Stimulated activated CD8-positive, alpha-beta memory T cell treated with anti-CD3 and anti-CD28 coated beads, Interleukin-2, amount 100 ng/mL, for 1 hour (primary cell): ENCODE measurements at places on chromosomes 5 and 9.

GRCh38 chr5:150406103-150406722, 6.5 kb downstream of the CD74 start:
- DNase-seq = no peak

GRCh38 chr9:133397895-133398294, 19.9 kb downstream of the REXO4 start:
- no peak for DNase-seq

DNA sequence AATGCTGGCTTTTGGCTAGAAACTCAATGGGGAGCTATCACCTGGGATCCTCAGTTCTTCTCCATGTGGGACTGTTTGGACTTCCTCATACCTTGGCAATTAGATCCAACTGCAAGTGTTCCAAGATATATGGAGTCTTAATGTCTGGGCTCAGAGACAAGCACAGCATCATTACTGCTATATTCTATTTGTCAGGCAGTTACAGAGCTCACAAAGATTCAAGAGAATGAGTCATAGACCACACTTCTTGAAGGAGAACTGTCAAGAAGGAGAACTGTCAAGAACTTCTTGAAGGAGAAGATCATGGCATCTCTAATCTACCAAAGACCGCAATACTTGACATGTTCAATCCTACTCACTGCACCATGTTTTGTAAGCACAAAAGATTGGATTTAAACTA, 106.8 kb upstream of the NREP start:
- no peak for DNase-seq

- DNase-seq = no peak
Measured at GRCh38 chr5:10579536-10580521, 16.0 kb downstream of the ANKRD33B start.

GRCh38 chr5:33662722-33663427, 222.1 kb downstream of the TARS1 start:
- no peak for DNase-seq

DNA sequence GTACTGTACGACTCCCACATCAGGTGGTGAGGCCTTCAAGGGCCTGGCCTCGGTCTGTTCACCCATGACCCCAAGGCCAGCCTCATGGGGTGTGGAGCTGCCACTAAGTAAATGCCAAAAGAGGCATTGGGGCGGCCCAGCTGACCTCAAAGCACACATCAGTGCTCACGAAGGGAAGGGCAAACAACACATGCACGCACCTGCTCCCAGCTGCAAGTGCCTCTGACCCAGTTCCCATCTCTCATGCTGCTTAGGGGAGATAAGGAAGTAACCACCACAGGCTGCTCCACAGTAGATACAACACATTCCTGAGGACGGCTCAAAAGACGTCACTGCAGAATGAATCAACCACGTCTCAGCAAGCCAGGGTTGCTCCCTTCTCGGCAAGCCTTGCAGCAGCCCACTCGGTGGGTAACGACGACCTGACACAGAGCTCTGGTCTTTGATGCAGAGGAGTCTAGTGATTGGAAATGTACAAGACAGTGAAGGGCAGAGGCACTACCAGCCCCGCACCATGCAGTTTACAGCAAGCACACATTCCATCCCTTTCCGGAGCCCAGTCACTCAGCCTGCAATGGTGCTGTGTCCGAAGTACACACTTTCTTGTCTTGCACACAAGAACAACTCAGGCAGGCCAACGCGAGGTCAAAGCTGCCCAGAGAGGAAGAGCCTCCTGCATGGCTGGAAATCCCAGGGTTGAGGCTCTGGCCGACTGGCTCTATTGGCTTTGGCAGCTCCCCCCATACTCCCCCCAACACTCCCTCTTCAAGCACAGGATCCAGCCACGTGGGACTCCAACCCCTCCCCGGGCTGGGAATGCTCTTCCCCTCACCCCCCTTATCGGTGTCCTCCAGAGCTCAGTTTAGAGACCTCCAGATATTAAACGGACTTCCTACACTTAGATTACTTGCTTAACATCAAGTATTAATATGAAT, 31.8 kb downstream of the FABP6 start:
- DNase-seq = no peak

GRCh38 chr5:124110942-124111341, 599.0 kb downstream of the CSNK1G3 start:
- no peak for DNase-seq

GRCh38 chr5:56840597-56840996, 25.2 kb downstream of the MAP3K1 start:
- DNase-seq = no peak

- DNase-seq = no peak
Measured at GRCh38 chr5:72314571-72315172, 5.4 kb downstream of the MRPS27 start.

DNA sequence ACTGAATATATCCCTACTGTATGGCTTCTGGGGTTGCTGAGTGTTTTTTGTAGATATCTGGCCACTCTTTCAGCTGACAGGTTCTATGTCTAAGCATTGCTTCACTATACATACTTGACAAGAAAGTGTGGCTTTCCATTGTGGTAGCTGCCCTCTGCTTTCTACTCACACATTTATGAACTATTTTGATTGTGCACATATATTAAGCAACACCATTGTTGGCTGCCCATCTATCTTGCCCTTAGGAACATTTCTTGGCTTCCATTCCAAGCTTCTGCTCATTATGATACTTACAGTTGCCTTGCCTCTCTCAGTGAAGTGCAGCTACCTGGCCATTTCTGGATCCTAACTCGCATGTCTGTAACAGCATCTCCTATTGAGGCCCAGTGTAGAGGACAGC, 153.6 kb upstream of the MOCS2 start:
- DNase-seq = no peak

- DNase-seq = no peak
Measured at GRCh38 chr5:159442206-159442850, 112.0 kb upstream of the IL12B start.

DNA sequence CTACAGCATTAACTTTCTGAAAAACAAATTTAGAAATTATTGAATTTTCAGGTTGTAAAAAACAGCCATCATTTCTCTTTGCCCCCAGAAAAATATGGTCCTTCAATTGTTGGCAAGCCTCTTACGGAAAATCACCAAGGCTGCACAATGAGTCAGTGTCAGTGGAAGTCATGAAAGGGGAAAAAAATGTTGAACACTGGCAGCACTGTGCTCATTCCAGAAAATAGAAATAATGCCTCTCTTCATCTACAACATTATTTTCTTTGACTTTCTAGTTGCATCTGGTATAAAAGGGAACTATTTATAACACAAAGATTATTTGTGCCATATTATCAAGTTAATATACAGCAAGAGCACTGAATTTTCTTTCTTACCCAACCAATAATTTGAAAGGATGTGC, 26.7 kb upstream of the STK32A start:
- DNase-seq = no peak

GRCh38 chr5:159802661-159803060, 113.6 kb upstream of the ADRA1B start:
- DNase-seq = no peak

DNA sequence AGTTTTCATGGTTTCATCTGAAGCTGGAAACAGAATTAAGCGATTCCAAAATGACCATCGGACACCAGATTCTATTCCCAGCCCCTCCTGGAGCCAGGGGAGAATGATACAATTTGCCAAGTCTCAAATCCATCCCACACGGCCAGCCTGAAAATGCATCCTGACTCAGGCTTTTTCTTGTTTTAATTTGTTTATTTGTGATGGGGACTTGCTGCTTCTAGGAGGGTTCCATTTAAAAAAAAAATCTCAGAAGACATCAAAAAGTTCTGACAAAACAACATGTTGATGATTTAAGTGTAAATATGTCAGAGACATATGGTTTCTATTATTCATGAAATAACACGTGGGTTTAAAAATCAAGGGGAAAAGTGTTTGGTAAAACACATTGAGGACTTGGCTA, 173.2 kb downstream of the GAS1 start:
- DNase-seq = no peak

DNA sequence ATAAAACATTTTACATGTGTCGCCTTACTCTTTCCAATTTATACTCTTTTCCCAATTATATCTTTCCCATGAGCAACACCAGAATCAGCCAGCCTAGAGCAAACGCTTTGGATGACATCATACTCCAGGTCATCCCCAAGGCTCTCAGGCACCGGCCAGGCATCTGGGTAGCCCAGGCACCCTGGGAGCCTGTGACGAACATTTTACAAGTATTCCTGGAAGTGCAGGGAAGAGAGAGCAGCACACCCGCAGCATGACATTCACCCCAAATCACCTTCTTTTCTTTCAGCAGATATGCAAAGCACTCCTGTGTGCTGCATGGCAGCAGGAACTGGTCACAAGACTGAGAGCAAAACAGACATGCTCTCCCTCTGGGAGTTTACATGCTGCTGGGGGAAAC, 75.7 kb upstream of the SMIM23 start:
- no peak for DNase-seq

DNA sequence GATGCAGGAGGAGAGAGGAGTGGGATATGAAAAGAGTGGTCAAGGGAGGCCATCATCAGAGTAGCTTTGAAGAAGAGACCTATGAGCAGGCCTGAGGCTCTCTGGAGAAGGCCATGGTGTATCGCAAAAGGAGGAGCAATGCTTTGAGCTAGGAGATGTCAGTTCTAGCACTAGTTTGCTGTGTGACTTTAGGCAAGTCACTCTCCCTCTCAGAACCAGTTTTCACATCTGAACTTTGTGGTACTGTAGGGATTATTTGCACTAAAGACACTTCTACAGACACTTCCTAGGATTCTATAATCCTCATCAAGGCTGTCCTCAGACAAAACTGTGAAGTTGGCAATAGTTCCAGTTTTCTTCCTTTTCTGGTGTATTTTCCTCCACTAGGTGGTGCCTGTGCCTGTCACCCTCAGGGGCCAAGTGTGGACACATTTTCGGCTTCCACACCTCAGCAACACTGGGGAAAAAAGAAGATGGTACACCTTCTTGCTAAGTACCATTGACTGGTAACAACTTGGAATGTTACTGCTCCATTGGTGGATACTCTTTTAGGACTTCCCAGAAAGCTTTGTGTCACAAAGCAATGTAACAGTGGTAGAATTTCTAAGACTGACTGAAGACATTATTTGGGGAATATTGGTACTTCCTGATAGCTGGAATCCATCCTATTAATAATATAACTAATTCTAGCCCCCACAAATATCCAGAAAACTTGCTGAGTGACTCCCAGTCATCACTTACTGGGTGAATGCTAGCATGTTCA, 9.9 kb downstream of the PAPPA start:
- DNase-seq = no peak

DNA sequence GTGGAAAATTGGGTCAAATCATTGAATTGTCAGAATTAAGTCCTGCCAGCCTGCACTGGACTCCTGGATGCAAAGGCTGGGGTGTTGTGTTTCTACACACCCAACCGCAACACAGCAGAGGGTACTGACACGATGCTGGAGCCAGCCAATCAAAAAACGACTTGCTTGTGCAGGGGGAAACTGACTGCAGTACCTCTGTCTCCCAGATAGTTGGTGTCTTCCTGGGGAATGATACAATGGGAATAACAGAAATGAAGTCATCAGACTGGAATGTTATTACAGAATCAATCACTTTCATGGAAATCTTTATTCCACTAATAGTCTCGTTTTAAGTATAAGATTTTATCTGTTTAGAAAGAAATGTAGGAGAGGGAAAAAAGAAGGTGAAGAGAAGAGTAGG, 330.3 kb downstream of the MLLT3 start:
- DNase-seq = no peak
